Heart right ventricle (tissue), 16 donors: ENCODE measurements at places on chromosomes 4 and X.

GRCh38 chrX:68354879-68355628 lies 78.2 kb downstream of the OPHN1 start:
- no peak for DNase-seq

DNA sequence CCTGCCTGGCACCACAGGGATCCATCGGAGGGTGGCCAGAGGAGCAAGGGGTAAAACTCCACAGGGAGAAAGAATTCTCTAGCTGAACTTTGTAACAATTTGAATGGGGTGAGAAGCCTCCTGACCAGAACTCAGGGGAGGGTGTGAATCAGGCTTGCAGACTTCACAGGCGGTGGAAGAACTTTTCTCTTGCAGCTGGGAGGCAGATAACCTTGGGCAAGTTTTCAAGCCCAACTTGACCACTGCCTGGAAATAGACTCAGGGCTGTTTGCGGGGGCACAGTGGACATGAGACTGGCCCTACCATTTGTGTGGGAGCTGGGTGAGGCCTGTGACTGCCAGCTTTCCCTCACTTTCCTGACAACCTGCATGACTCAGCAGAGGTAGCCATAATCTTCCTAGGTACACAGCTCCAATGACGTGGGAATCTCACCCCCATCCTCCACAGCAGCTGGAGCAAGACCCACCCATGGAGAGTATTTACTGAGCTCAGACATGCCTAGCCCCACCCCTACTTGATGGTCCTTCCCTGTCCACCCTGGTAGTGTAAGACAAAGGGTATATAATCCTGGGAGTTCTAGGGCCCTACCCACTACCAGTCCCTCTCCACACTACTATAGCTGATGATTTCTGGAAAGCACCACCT lies 210.0 kb upstream of the AGTR2 start:
- DNase-seq: no peak

DNA sequence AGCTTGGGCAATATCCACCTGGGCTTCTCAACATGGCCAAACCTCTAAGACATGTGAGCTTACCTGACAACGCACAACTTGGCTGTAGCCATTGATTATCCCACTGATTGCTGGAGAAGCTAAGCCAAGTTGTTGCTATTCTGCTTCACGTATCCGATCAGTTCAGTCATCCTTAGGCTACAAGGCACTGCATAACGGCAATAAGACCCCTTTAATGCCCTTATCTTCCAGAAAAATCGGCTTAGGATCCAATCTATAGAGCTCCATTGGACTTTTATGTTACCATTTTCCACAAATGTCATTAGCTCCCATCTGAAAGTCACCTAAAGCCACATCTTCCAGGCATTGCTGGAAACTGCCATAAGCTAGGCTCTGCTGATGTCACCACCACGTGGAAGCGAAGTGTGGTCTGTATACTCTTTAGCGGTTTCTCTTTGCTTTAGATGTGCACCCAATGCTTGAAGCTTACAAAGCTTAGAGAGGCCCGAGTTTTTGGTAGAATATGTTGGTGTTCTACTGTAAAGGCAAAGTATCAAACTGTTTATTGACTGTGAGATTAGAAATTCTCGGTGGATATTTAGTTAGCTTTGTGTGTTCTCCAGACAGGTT lies 163.1 kb downstream of the CPE start:
- no peak for DNase-seq

DNA sequence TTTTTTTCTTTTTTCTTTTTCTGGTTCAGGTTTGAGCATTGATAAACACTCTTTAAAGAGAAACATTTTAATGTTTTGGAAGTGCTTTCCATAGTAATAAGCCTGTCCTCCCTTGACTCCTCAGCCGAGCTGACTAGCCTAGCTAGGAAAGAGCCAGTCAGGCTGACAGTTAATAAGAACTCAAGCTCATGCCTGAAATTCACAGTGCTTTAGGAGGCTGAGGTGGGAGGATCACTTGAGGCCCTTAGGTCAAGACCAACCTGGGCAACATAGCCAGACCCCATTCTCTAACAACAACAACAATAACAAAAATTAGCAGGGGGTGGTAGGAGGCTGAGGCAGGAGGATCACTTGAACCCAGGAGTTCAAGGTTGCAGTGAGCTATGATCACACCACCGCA lies 53.4 kb upstream of the ZCCHC13 start:
- no peak for DNase-seq

GRCh38 chr4:56271131-56271530 lies 116.2 kb downstream of the AASDH start:
- DNase-seq: no peak

DNA sequence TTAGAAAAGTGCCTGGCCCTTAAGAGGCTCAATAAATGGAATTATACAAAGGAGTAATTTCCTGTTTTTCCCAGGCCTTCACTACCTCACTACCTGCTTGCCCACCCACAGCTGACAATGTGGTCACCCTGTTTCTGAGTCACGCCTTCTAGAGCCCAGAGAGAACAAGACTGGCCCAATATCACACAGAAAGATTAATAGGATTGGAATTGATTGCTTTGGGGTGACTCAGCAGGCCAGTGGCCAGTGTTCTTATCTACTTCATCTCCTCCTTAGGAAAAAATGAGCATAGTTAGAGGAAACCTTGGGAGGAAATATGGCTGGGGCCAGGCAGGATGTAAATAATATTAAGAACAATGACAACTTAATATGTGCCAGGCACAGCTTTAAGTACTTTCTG lies 4.5 kb upstream of the FGF16 start:
- DNase-seq: no peak
